ENCODE measurements at places on chromosomes 1 and 21.

DNA sequence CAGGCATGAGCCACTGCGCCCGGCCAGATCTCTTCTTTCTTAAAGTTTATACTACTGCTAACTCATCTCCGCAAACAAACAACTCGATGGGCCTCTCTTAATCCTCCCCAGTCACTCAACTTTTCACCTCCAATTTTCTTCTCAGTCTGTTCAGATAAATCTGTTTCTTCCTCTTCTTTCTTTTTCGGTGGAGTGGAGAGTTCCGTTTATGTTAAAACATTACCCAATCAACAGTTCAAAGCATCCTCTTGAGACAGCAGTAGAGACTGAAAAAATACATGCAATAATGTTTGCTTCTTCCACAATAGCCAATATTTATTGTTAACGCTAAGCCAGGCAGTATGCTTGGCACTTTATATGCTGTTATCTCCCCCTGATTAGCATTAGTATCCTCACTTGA, 1.4 kb upstream of the ANKRD13C start:
- no peak for DNase-seq

- no peak for DNase-seq
Measured at GRCh38 chr1:178954325-178954690, 71.4 kb upstream of the FAM20B start.

DNA sequence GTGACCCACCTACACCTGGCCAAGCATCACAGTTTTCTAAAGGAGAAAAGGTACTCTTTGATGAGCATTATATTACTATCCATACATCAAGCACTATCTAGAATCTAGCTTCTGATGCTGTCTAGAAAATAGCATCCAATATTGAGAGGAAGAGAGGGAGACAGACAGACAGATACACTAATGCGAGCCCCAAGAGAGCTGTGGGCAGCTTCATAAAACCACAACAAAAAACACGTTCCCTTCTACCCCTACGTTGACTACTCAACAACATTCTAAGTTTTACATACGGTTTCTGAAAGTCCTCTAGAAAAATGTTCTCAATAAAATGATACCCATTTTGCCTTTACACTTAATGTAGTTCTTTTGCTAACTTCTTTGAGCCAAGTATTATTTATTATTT, 221.8 kb downstream of the SLC45A1 start:
- DNase-seq: no peak

DNA sequence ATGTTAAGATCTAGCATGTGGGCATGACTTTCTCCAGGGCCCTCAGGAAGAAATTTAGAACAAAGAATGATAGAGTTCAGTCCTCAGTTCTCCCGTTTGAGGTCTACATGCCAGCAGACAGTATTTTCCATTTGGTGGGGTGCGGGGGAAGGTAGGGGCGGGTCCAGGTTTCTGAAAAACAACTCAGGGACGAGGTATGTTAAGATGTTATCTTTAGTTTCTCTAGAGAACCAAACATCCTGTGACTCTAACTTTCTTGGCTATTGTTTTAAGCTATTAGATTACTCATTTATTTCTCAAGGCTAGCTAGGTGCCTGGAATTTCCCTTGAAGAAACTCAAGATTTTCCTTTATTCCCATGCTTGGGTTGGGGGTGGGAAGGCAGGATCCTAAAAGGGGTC, 42.3 kb upstream of the SYT14 start:
- DNase-seq: no peak

- DNase-seq: no peak
Measured at GRCh38 chr1:163170975-163171676, 31.6 kb downstream of the RGS5 start.

DNA sequence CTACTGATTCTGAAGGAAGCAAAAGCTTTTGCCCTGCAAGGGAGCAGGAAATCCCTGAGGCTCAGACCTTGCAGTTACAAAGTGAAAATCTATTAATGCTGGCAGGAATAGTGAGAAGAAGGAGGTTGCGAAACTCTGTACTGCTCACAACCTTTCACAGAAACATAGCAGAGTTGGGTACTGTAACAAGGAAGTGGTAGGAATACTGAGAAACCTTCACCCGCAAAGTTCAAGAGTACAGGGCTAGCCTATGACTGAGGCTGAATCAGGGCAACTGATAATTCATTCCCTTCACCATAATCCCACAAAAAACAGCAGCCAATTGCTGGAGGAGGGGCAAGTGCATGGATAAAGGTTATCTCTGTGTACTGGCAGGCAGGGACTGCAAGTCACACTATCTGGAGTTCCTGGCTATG, 23.9 kb upstream of the KCTD3 start:
- no peak for DNase-seq

DNA sequence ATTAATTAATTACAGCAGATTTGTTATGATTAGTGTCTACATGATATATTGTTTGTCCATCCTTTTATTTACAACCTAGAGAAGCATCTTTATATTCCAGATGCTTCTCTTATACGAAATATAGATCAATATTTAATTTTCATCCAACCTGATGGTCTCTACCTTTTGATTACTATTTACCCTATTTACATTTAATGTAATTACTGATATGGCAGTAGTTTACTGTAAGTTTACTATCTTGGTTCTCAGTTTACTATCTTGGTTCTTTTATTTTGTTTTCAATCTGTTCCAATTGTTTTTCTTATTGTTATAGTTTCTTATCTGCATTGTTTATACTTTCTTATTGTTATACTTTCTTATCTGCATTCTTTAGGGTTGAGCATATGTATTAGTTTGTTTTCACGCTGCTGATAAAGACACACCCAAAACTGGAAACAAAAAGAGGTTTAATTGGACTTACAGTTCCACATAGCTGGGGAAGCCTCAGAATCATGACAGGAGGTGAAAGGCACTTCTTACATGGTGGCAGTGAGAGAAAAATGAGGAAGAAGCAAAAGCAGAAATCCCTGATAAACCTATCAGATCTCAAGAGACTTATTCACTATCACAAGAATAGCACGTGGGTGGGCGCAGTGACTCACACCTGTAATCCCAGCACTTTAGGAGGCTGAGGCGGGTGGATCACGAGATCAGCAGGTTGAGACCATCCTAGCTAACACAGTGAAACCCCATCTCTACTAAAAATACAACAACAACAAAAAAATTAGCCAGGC, 28.9 kb downstream of the FAF1 start:
- DNase-seq: no peak

DNA sequence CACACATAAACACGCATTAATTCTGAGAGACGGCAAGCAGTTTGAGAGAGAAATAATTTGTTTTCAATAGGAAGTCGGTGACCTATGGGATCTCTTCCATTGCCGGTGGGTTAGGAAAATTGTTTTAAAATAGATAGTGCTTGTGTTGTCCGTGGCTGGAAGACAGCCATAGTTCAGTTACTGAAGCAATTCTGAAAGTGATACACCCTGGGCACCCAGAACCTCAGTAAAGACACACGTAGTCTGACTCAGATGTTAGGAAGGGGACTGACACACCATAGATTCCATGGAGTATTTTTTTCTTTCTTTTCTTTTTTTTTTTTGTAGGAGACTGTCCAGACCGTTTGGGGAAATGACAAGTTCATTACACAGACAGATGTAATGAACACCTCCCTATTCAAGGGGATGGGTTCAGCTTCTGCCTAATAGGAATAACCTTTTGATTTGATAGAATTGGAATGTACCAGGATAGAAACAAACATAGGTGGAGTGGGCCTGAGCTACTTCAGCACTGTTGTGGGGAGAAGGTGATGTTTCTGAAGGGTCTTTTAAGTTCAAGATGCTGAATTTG, 1.6 kb downstream of the C1orf21 start:
- DNase-seq: no peak

DNA sequence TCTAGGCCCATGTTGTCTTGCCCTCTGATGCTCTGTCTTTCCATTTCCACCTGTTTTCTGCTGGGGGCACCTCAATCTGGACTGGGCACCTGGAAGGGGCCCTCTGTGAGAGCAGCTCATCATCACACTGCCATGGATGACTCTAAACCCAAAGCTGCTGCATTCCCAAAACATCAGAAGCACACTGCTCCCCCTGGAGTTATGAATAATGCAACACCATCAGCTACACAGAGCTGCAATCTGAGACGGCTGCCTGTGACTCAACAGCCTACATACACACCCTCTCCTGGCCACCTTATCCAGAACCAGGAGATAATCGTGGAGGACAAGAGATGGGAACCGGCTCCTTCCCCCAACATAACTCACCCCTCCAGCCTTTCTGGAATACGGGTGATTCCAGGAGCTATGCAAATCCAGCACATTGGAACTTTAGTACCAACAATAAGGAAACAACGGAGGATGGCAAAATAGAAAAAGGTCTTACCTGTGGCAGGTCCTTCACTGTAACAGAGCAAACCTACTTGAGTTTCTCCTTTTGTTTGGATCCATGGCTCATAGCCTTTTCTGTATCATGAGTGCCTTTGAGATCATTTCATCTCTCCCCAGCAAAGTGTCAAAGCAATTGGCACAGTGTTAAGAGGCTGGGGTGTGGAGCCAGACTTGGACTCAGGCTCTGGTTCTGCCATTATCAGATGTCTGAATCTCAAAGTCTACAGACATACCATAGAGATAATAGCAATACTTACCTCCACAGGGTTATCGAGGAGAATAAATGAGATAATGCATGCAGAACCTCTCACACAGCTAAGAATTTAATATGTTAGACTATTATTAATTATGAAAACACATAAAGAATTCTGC, 29.3 kb downstream of the AK2 start:
- peak; percentile 49 for DNase-seq

GRCh38 chr1:92832537-92833114, 786 bp downstream of the RPL5 start:
- no peak for DNase-seq

DNA sequence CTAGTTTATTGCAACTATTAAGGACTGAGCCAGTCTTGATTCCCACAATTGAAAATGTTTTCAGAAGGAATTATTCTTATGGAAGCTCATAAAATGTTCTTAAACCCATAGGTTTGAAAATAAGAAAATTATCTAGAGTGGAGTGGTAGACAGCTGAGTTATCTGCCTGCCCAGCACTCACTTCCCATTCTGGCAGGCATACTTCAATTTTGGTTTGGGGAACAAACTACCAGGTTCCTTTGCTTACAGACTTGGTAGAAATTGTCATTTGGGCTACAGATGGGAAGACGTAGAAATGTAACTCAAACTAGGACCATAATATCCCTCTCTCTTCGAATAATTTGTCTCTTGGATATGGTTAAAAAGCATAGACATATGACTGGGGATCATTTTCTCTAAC, 18.4 kb downstream of the JUN start:
- no peak for DNase-seq

- no peak for DNase-seq
Measured at GRCh38 chr1:229825042-229825441, 199.0 kb downstream of the URB2 start.

- DNase-seq: no peak
Measured at GRCh38 chr21:31974454-31974985, 101.7 kb downstream of the HUNK start.

DNA sequence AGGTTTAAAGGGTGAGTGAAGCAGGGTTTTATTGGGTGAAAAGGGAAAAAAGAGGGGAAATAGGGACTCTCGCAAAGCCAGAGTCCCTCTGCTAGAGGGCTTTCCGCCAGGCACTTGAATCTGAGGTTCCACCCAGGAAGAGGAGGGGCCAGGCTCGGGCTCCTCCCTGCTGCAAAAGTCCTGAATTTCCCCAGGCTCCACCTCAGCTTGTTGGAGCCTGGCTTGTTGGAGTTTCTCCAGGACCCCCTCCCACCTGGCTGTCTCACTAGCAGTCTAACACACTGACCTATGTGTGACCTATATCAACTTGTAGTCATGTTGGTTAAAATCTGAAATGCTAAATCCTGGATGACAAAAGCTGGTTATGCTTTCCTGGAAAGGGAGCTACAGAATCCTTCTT, 25.5 kb downstream of the GBP2 start:
- no peak for DNase-seq

DNA sequence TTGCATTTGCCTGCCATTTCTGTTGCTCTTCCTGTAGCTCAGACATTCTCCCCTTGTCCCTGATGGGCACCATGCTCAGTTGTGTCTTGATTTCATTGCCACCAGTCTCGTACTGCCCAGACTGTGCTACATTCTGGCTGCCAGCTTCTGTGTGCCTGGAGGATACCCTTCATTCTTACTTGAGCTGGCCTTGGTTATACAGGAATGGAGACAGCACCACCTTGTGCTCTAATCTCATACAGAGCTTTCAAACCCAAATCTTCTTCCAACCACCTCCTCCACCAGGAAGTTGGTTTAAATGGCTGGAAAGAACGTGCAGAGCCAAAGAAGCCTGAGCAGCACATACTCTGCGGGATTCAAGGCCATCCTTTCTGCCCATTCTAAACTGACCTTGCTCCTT, 165.3 kb downstream of the SLC35F3 start:
- DNase-seq: no peak

- no peak for DNase-seq
Measured at GRCh38 chr1:42523171-42523570, 60.1 kb downstream of the CCDC30 start.

- no peak for DNase-seq
Measured at GRCh38 chr21:43904331-43904781, 39.3 kb downstream of the AGPAT3 start.

DNA sequence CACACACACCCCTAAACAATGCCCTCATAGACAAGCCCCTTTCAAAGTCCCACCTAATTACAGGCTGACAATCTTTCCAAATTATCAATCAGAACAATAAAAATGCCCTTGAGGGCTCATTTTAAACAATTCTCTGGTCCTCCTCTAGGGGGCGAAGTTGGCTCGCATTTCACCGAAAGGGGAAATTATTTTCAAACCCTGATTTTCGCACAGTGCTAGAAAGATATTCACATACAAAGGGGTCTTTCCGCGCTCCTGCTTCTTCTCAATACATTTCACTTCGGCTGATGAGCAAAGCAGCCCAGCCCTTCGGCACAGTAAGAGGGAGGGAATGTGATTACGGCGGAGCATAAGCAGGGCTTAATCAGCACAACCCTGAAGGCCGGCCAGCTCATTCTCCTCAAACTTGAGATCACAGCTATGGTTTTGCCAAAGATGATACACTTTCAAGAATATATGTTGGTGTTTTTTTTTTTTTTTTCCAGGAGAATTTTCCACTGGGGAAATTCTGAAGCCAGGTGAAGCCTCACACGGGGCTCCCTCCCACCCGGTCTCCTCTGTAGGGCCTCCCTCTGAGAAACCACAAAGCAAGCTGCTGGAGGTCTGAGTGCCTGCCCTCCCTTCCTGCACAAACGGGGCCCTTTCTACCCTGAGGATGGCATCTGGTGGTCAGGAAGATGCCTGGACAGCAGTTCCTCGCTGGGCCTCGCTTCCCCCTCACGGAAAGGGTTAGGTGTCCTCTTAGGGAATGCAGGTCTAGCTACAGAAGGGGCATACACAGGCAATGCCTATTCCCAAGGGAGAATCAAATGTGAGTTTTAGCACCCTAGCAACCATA, 66.9 kb downstream of the GNG12 start:
- DNase-seq: no peak

DNA sequence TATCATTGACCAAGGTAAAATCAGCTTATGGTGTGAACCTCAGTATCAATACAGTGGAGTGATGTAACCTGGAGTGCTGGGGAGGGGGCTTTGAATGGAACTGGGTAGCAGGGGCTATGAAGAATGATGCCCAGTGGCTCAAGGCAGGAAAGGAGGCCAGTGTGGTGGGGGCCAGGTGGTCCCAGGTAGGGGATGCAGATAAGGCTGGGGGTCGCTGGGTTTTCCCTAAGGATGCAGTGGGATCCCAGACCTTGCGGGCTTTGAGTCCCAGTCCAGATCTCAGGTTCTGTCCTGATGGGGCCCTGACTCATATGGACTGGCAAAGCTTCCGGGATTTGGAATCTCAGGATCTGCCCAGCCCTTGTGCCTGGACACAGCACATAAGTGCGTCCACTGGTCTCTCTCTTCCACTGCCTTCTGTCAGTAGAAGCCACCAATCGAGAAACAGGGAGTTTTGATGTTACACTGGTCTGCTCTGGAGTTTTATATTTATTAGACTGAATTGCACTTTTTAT, 52.0 kb downstream of the S100B start:
- no peak for DNase-seq

All from 8988T (cell line).